ENCODE measurements at places on chromosomes 5 and 9.

- no peak for DNase-seq
Measured at GRCh38 chr5:67152400-67152799, 44.2 kb downstream of the CD180 start.

GRCh38 chr5:133995341-133995740, 9.4 kb downstream of the VDAC1 start:
- DNase-seq = no peak

- no peak for DNase-seq
Measured at GRCh38 chr9:19903076-19903475, 114.2 kb upstream of the SLC24A2 start.

DNA sequence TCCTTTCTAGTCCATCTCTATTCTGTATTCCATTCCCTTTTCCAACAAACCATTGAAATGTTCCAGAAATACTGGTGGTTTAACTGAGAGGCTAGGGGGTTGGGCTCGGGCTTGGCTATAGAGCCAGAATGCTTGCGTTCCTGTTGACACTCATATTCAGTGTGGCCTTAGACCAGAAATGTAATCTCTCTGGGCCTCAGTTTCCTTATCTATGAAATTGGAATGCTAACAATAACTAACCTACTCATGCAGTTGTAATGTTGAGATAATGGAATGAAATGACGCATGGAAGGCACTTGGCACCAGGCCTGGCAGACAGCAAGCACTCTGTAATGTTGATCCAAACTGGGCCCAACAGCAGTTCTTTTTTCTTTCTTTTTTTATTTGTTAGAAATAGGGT, 26.8 kb downstream of the JADE2 start:
- DNase-seq = no peak

DNA sequence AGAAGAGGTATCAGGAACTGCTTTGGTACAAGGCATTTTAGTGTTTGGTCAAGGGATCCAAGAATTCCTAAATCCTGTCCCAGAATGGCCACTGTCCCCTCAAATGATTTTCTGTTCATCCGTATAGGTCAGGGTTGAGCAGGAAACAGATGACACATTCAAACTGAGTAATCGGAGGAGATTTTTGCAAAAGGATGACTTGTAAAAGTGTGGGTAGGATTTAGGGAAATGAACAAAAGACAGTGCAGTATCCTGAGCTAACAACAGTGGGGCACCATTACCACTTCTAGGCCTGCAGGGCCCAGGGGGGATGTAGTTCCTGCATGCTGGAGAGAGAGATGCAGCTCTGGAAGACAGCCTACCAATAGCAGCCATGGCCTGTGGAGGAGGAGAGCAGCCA, 290.1 kb downstream of the ZSWIM6 start:
- DNase-seq = no peak

DNA sequence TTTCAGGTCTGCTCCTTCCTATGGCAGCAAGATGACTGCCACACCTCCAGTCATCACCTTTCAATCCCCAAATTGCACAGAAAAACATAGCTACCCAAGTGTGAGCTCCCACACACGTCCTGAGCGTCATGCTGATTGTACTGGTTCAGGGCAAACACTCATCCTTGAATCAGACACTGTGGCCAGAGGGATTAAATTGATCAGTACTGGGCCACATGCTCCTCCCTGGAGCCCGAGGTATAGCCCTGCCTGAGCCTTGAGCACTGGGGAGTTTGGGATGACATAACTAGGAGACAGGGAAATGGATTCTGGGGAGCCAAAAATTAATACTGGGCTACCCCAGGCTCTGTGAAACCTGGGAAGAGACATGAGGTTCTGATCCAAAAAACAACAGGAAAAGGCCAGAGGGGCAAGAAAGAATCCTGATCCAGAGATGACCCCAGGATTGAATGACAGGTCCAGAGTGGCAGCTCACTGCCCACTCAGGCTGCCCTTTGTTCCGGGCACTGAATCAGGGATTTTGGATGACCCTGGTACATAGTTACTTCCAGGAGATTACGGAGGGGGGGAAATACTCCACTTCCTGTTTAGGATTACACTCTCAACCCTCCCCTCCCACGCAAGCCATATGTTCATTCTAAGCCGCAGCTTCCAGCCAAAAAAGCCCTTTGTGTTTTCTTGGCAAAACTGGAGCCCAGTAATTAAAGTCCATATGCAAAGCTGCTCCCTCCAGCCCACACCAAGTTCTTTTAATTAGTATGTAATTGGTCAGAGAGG, 141.6 kb upstream of the SPRY4 start:
- DNase-seq = no peak

DNA sequence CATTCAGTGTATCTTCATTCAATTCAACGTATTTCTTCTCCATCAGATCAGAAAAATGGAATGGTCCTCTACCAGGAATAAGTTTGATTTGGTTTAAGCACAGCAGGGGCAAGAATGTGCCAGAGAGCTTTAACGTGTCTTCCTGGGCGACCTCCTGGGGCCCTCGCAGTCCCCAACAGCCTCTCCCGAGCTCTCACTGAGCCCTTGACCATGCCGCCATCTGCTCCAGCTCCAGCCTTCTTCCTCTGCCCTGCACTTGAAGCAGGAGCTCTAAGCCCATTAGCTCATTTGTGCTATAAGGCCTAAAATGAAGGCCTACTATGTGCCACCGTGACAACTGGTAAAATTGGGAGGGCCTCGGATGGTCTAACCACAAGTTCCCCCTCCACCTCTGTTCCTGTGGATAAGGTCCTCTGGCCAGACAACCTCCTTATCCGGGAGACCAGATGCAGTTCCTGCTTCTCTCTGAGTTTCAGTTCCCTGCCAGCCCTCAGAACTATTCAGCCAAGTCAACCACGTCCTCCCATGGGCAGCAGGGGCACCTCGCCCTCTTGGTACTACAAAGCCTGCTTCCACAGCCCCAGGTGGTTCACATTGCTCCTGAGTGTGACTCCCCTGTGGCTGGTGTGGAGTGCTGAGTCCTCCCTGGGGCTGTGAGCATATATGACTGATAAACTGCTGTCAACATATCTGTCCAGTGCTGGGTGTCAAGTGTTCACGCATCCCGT, 35.8 kb downstream of the C5orf15 start:
- peak; percentile 71 for DNase-seq

GRCh38 chr5:14179446-14179845, 36.3 kb downstream of the TRIO start:
- DNase-seq = no peak

- DNase-seq = no peak
Measured at GRCh38 chr5:55636683-55637082, 75.4 kb downstream of the SLC38A9 start.

Measured in germinal center (tissue), 1 donor.